ENCODE measurements at places on chromosomes 6 and 20.

- no peak for DNase-seq
These were observed 39.4 kb downstream of the ITCH start for GRCh38 chr20:34402461-34402860.

GRCh38 chr6:99334526-99335127 lies 14.8 kb downstream of the FAXC start:
- DNase-seq, result no peak

DNA sequence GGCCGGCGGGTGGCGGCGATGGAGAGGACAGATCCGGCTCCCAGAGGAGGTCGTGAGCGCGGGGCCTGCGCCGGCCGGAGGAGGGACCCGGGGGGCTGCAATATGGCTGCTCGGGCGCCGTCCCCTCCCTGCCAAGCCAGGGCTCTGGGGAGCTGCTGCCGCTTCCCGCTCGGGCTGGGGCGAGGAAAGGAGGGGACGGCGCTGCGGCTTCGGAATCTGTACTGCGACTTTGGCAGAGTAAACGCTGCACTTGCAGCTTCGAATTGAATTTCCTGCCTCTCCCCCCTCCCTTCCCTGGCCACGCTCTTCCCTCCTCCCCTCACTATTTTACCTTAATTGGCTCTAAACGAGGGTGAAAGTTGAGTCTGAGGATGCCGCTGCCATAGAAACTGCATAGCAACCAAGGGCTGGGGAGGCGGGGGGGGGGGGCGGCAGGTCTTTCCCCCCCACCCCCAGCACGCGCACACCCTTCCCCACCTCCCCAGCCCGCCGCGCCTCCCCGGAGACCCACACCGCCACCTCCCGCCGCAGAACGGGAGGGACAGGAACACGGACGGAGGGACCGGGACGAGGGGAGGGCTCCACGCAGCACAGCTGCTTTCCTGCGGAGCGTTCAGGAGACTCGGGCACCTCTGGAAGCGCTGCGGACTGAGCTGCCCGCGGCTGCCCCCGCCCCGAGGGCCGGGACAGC lies 93.9 kb downstream of the RNASET2 start:
- DNase-seq, result peak; percentile 23

GRCh38 chr6:121285041-121285440 lies 49.2 kb downstream of the TBC1D32 start:
- no peak for DNase-seq

DNA sequence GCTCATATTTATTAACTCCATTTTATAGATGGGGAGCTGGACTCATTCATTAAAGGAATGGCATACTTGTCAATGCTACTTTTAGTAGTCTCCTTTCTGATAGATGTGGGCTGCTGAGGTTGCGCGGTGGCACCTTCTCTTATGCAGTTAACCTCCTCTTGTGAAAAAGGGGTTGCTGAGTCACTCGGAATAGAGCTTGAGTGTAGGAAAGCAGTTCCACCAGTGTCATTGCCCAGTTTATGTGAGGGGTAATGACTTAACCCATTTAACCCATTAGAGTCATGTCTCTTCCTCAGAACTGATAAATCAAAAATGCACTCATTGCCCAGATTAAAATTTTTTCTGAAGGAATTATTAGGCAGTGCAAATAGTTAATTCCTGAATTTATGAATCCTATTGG lies 6.3 kb downstream of the MAPK14 start:
- no peak for DNase-seq

- DNase-seq, result no peak
These were observed 11.2 kb downstream of the ZCCHC3 start for GRCh38 chr20:308427-309038.

- no peak for DNase-seq
These were observed 116.6 kb downstream of the CBLN4 start for GRCh38 chr20:55888685-55889084.

GRCh38 chr20:40687384-40688128 lies 1.5 kb downstream of the MAFB start:
- peak; percentile 46 for DNase-seq

GRCh38 chr6:170248111-170248805 lies 42.6 kb downstream of the DLL1 start:
- DNase-seq, result no peak

GRCh38 chr6:31125586-31126363 lies 5.5 kb upstream of the CDSN start:
- DNase-seq, result no peak

DNA sequence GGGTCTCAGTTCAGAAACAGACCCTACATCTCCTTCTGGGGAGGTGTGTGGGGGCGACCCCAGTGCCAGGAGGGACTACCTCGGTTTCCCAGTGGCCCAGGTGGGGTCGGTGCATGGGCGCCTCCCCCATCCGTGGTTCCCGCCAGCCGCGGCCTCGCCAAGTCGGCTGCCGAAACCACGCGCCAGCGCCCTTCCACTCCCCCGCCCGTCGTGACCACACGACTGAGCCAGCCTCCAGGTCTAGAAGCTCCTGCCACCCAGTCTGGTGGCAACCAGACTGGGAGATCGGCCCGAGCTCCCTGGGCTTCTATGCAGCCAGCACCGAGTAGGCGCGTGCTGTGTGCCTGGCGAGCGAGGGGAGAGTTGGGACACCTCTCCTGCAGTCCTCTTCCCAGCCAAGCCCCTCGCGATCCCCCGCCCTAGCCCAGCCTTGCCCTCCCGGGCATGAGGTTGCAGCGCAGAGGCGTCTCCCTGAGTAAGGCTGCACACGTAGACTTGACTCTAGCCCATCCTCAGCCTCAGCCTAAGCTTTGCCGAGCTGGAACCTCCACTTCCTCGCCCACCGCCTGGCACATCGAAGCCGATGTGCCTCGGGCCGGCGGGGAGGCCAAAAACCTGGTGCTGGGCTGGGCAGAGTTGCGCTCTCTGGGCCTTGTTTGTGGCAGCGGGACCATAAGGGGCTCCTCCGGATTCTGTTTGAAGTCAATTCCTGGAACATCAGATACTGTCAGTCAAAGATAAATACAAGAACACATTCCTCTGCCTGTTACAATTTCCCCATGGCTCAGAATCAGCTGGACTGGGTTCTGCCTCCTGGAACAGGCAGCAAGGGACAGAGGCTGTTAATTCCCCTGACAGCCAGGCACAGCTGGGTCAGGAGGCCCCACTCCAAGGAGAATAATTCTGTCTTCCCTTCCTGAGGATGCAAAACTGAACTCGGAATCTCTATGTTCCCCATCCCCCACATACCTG lies 1.5 kb upstream of the CPNE5 start:
- DNase-seq, result no peak

- DNase-seq, result no peak
These were observed 16.8 kb upstream of the KCNK16 start for GRCh38 chr6:39339096-39339867.

DNA sequence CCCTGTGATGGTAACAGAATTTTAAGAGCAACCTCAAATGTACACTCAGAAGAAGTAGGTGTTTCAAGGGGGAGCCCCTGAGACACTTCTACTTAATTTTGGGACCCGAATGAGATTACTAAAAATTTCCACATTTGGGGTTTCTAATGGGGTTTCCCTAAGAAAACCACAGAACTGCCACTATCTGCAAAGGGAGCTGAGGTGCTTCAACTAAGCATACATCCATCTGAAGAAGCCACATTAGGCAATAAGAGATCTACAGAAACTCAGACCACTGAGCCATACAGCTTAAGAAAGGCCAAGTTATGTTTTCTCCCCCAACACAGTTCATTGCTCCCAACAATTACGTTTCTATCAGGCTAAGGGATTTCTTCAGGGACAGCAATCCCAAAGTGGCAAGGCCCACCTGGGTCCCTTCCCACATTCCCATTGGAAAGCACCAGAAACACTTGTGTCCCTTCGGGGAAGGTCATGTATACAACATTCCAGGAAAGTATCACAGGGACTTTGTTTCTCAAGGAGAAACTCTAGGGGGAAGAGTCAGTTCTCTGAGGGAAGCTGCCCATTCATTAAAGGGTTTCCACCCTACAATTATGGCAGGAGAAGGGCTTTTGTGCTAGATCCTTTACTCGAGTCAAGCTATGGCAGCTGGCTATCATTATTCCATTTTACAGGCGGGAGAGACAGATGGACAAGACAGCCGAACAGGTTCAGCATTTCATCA lies 5.0 kb downstream of the BCL2L1 start:
- no peak for DNase-seq

- DNase-seq, result no peak
These were observed 21.6 kb downstream of the MGME1 start for GRCh38 chr20:17990278-17990972.

- peak; percentile 86 for DNase-seq
These were observed at the start of gene NECAB3 for GRCh38 chr20:33674294-33675135. TSS of gene NECAB3 (minus strand) at chr20:33674428. CDS start at chr20:33674352, 76 bp downstream.

- no peak for DNase-seq
These were observed 109.0 kb downstream of the HFE start for GRCh38 chr6:26195924-26196845.

DNA sequence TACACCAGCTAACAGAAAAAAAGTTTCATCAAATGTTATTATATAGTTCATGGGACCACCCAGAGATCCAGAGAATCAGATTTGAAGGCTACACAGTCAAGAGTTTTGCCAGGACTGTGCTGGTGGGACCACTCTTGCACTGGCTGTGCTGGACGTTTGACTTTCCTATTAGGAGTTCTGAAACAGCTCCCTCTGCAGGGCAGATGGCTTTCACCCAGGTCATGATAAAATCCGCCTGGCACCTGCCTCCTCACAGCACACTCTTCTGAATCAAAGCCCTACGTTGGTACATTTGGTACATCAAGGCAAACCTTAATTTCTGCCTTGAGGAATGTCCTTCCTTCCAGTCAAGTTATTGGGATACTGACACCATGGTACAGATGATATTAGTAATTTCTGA lies 302.1 kb downstream of the ZNF217 start:
- no peak for DNase-seq

DNA sequence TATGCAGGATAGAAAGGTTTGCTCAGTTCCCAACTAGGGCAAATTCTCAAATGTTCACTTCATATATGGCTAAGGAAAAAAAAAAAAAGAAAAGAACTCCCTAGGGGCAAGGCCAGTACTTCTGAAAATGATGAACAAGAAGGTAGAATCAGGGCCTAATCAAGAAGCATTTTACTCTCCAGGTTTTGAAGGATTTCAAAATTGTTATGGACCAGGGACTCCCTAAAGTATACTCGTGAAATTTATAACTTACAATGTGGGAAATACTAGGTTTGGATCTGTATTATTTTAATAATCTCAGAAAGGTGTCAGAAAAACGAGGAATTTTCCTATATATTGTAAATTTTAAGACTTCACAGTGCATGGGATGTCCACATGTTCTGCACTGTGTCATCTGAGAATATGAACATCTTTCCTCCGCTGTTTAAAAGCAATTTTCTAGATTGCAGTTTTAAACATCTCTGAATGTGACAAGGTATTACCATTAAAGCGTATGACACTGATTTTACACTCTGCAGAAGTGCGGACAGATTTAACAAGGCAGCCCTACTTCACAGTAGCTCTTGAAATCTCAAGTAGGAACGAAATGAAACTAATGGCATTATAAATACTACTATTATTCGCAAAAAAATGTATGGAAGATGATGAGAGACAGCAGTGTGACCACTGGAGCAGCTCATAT lies 14.0 kb downstream of the PLAGL1 start:
- no peak for DNase-seq

DNA sequence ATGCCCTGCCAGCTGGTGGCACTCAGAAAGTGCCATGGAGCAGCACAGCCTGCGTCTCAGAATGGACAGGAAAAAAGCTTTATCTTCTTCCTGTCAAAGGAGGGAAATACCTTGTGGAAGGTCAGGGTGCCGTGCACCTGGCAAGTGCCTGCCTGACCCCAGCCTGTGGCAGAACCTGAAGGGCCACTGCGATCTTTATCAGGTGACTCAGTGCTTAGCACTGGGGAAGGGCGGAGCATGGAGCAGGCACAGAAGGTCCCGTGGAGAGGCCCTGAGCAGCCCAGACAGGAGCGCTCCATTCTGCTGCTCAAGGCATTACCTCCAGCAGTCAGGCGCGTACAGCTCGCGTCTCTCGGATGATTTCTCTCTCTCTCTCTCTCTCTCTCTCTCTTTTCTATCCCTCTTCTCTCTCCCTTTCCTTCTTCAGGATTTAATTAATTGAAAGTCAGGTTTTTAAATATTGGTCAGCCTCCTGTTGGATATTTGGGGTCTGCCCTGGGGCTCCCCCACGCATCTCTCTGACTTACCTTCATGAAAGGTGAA lies 31.7 kb downstream of the FOXC1 start:
- DNase-seq, result no peak

- no peak for DNase-seq
These were observed 24.1 kb downstream of the CFAP61 start for GRCh38 chr20:20076297-20077065.

DNA sequence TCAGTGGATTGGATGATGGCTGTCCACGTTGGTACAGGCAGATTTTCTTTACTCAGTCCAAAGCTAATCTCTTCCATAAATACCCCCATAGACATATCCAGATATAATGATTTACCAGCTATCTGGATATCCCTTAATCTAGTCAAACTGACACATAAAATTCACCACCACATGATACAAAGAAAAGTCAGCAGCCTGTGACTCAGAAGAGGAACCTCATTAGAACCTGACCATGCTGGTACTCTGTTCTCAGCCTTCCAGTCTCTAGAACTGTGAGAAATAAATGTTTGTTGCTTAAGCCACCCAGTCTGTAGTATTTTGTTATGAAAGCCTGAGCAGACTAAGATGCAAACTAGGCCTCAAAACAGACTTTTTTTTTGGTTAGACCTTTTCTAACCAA lies 431.3 kb upstream of the RNF217 start:
- no peak for DNase-seq

DNA sequence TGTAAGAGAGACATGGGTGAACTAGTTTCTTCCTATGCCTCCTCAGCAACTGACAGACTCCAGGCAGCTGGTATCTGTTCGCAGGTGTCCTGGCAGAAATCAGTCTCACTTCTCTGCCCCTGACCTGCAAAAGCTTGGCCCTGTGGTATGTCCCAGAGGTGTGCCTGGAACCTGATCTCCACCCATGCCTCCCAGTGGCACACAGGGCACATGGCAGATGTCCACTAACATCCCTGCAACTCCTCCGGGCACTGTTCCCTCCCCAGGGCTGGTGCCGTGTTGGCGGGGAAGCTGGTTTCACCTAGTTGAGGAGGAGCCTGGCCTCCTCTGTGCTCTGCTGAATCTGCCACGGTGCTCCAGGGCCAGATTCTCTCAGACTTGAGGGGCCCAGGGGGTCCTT lies 123.3 kb upstream of the GGTLC1 start:
- no peak for DNase-seq

GRCh38 chr6:158914923-158915322 lies 85.1 kb downstream of the RSPH3 start:
- DNase-seq, result no peak

- DNase-seq, result no peak
These were observed 130.1 kb upstream of the ASCC3 start for GRCh38 chr6:101011186-101011585.

DNA sequence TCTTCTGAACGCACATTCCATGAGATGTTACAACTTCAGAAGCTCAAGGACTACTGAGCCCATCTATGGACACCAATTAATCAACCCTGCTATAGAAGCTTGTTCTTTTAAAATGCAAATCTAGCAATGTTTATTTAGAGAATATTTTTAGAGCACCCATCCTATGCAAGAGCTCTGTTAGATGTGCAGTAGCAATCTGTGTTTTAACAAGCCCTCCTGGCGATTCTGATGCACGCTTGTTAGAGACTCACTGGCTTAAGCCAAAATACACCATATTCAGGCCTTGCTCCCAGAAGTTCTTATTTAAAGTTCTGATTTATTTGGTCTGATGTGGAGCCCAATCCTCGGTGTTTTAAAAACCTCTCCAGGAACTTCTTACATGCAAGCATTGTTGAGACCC lies 21.1 kb upstream of the ARG1 start:
- no peak for DNase-seq

GRCh38 chr6:152150196-152150595 lies 342.7 kb downstream of the ESR1 start:
- DNase-seq, result no peak

GRCh38 chr6:130162421-130162820 lies 60.3 kb downstream of the SAMD3 start:
- DNase-seq, result no peak
